CD8-positive, alpha-beta memory T cell (primary cell): ENCODE measurements at places on chromosomes 7 and 10.

- DNase-seq, result no peak
- no peak overlapping the region for H3K27ac ChIP-seq
- H3K27me3 ChIP-seq, result no peaks in the 10 kb centered on the region
- no peaks in the 10 kb centered on the region for H3K36me3 ChIP-seq
- H3K4me3 ChIP-seq, result no peak overlapping the region
Observed at GRCh38 chr10:53357587-53357986, 585.0 kb upstream of the MBL2 start.

- no peak for DNase-seq
- H3K27ac ChIP-seq, result no peak overlapping the region
- no peak overlapping the region for H3K4me3 ChIP-seq
- no peaks in the 10 kb centered on the region for H3K4me1 ChIP-seq
- H3K27me3 ChIP-seq, result no peaks in the 10 kb centered on the region
Observed at GRCh38 chr7:13067036-13067435, 379.6 kb downstream of the ARL4A start.

DNA sequence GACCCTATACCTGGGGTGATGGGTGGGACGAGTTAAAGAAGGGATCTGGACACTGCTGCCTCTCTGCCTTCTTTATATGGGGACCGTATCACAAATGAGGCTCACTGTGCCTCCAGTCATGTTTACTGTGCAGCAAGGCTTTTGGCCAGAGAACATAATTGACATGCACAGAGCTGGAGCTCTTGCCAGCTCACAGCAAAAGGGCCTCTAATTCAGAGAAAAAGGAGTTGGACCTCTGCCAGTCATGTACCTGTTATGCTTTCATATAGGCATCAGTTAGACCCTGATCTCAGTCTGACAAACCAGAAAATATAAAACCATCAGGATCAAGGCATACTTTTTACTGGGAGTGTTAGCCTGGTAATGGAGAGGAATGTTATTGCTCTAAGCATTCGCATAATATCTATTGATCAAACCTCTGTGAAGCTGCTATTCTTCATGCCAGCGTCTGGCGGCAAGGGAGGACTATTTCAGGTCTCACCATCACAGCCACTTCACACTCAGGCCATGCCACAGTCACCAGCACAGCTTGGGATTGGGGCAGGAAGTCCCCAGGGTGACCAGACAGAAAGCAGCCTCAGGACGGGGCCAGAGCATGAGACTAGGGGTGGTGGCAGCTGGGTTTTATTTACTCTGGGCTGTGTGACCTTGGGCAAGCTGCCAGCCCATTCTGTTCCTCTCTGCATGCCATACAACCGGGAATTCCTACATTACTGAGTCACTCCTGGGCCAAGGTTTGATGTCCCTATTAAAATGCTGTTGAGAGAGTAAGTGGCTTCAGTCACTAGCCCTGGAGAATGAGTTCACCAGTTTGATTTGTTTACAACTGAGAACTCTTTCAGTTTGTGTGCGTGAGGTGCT, 90.1 kb downstream of the NPSR1 start:
- no peaks in the 10 kb centered on the region for H3K27me3 ChIP-seq
- H3K4me3 ChIP-seq, result no peak overlapping the region
- no peak for DNase-seq
- H3K36me3 ChIP-seq, result no peaks in the 10 kb centered on the region

DNA sequence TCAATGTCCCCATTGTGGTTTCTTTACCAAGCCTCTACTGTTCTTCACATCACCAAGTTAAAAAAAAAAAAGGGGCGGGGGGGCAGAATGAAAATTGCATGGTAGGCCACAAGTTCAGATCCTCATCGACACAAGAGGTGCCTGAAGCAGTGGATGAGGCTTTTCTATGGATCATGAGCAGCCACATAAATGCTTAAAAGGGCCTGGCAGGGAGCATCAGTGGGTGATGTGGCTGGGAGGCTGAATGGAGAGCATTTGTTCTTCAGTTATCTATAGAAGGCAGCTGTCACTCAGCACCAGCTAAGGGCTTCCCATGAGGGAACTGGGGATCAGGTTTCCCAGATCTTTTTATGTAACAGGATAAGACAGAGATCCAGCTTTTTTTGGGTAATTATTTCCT, 117.9 kb downstream of the CFTR start:
- no peaks in the 10 kb centered on the region for H3K27me3 ChIP-seq
- H3K4me3 ChIP-seq, result no peak overlapping the region
- H3K27ac ChIP-seq, result no peak overlapping the region

GRCh38 chr7:20783125-20783699, 3.5 kb downstream of the SP8 start:
- H3K27me3 ChIP-seq, result peaks cover 34% of the 10 kb centered on the region
- H3K36me3 ChIP-seq, result no peaks in the 10 kb centered on the region
- H3K27ac ChIP-seq, result no peak overlapping the region
- no peak for DNase-seq
- peaks cover 13% of the 10 kb centered on the region for H3K4me1 ChIP-seq
- H3K4me3 ChIP-seq, result no peak overlapping the region

DNA sequence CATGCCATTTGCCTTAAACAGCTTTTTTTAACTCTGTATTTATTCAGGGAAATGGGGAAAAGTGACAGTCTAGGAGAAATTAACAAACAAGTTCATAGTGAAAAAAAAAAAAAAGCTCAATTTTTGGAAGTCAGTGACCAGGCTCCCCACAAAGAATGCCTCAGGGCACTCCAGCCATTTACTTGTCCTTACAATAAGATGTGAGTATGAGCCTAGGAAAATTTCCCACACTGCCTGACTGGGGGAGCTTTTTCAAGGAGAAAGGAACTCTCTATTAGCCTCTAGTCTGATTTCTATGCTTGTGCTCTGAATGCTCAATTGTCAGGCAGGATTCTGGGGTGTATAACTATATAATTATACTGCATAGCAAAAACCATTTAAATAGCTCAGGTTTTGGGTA, 74.9 kb upstream of the NRBF2 start:
- DNase-seq, result no peak
- no peaks in the 10 kb centered on the region for H3K4me1 ChIP-seq
- no peak overlapping the region for H3K4me3 ChIP-seq
- no peaks in the 10 kb centered on the region for H3K27me3 ChIP-seq
- H3K36me3 ChIP-seq, result no peaks in the 10 kb centered on the region
- H3K27ac ChIP-seq, result no peak overlapping the region

- DNase-seq, result no peak
- H3K4me3 ChIP-seq, result no peak overlapping the region
- no peak overlapping the region for H3K27ac ChIP-seq
- no peaks in the 10 kb centered on the region for H3K4me1 ChIP-seq
Observed at GRCh38 chr10:126065751-126066377, 169.5 kb downstream of the FANK1 start.

DNA sequence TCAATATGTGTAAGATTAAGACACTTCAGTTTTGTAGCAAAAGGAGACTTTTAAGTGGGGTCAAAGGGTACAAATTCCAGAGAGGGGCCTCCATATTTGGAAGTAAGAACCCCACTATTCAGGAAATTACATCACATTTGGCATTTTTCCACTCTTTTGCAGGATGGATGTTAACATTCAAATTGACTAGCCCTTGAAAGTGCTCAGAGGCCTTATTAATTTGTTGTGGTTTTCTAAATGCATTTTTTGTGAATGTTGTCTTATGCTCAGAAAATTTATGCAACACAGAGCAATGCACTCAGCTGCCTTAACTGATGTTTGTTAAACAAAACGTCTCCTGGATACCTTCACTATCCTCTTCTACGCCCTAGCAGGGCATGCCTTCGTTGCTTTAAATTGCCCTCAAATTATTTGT, 50.9 kb upstream of the PDLIM1 start:
- H3K4me1 ChIP-seq, result no peaks in the 10 kb centered on the region
- H3K4me3 ChIP-seq, result no peak overlapping the region
- no peaks in the 10 kb centered on the region for H3K36me3 ChIP-seq
- H3K27me3 ChIP-seq, result no peaks in the 10 kb centered on the region
- no peak overlapping the region for H3K27ac ChIP-seq
- DNase-seq, result no peak

GRCh38 chr10:125060826-125061556, 99.4 kb downstream of the CTBP2 start:
- no peaks in the 10 kb centered on the region for H3K27me3 ChIP-seq
- H3K36me3 ChIP-seq, result no peaks in the 10 kb centered on the region
- H3K27ac ChIP-seq, result no peak overlapping the region
- peaks cover 11% of the 10 kb centered on the region for H3K4me1 ChIP-seq
- peak; percentile 4 for DNase-seq

DNA sequence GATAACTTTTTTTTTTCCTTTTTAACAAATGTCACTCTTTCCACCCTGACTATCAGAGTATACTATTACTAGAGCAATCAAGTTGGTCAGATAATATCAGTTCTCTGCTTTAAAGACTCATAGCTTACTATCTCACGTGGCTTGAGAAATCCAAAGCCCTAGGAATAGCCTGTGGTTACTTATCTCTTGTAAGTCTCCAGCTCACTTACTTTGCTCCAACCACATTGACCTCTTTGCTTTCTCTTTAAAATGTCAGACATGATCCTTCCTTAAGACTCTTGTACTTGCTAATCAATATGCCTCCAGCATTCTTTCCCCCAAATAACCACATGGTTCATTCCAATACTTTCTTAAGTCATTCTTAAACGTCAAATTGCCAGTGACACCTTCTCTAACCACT, 1292.2 kb downstream of the REEP3 start:
- DNase-seq, result no peak
- no peaks in the 10 kb centered on the region for H3K4me1 ChIP-seq

GRCh38 chr7:76292213-76292573, 10.3 kb upstream of the HSPB1 start:
- peaks cover 10% of the 10 kb centered on the region for H3K4me1 ChIP-seq
- H3K27me3 ChIP-seq, result no peaks in the 10 kb centered on the region
- H3K27ac ChIP-seq, result peak overlapping the region; percentile 38
- H3K36me3 ChIP-seq, result no peaks in the 10 kb centered on the region

DNA sequence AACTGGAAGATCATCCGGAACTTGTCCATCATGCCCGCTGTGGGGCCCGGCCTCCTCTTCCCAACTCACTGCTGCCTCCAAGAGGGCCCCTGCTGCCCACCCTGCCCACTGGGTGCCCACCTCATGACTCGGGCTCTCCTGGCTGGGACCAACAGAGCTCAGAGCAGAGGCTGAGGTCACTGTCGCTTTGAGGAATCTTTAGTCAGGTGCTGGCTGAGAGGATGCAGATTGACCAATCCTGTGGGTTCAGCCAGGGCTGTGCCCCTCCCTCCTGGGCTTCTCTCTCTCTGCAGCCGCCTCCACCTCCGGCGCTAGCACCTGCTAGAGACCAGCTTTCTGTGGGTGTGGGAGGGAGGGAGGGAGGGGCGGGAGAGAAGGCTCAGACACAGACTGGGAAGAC, at the start of gene CALHM1:
Gene CALHM1, minus strand, starts transcription at position 181 of the 400 bp plus-strand sequence. Its CDS starts 149 bp downstream, at position 32.
- H3K4me3 ChIP-seq, result no peak within 1 kb of the TSS
- no peaks in the 10 kb centered on the region for H3K4me1 ChIP-seq
- H3K27me3 ChIP-seq, result no peaks in the 10 kb centered on the region
- no peak within 1 kb of the TSS for H3K27ac ChIP-seq
- DNase-seq, result no peak

GRCh38 chr10:113954409-113954808, 89.3 kb upstream of the ADRB1 start:
- H3K4me1 ChIP-seq, result peaks cover 16% of the 10 kb centered on the region
- H3K36me3 ChIP-seq, result no peaks in the 10 kb centered on the region
- H3K27ac ChIP-seq, result no peak overlapping the region
- no peak overlapping the region for H3K4me3 ChIP-seq
- no peak for DNase-seq
- H3K27me3 ChIP-seq, result peaks cover 4% of the 10 kb centered on the region

DNA sequence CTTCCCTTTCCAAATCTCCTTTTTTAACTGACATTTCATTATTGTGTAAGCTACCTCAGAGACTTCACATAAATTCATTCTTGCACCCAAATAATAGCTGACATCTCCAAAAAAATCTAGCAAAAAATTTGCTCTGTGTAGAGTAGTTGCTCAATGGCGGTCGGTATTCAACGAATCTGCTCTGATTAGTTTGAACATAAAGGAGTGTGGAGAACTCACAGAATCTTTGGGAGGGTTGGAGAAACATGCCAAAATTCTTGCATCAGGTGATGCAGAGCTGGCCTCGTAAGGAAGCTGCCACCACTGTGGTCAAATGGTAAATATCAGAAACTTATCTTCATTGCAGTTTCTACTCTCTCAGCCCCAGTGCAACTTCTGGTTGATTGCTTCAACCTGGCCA, 201.2 kb upstream of the MDFIC start:
- no peaks in the 10 kb centered on the region for H3K36me3 ChIP-seq
- H3K4me3 ChIP-seq, result no peak overlapping the region
- H3K27me3 ChIP-seq, result no peaks in the 10 kb centered on the region
- no peak for DNase-seq
- H3K27ac ChIP-seq, result no peak overlapping the region

DNA sequence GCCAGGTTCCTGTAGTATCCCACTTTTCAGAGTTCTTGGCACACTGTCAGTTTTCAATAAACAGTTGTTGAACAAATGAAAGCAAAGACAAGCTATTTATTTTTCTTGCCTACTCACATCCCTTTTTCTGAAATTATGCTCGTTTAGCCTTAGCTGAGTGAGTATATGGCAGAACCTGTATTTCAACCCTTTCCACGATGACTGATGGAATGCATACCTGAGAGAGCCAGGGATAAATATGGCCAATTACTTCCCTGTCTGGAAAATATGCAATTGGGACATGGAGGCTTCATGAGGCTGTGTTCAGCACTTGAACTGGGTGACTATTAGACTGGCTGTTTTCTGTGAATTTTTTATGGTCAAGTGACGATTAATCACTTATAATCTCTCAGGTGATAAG, 144.5 kb upstream of the POT1 start:
- H3K27ac ChIP-seq, result no peak overlapping the region
- no peak overlapping the region for H3K4me3 ChIP-seq
- DNase-seq, result no peak
- H3K27me3 ChIP-seq, result no peaks in the 10 kb centered on the region
- H3K4me1 ChIP-seq, result no peaks in the 10 kb centered on the region

DNA sequence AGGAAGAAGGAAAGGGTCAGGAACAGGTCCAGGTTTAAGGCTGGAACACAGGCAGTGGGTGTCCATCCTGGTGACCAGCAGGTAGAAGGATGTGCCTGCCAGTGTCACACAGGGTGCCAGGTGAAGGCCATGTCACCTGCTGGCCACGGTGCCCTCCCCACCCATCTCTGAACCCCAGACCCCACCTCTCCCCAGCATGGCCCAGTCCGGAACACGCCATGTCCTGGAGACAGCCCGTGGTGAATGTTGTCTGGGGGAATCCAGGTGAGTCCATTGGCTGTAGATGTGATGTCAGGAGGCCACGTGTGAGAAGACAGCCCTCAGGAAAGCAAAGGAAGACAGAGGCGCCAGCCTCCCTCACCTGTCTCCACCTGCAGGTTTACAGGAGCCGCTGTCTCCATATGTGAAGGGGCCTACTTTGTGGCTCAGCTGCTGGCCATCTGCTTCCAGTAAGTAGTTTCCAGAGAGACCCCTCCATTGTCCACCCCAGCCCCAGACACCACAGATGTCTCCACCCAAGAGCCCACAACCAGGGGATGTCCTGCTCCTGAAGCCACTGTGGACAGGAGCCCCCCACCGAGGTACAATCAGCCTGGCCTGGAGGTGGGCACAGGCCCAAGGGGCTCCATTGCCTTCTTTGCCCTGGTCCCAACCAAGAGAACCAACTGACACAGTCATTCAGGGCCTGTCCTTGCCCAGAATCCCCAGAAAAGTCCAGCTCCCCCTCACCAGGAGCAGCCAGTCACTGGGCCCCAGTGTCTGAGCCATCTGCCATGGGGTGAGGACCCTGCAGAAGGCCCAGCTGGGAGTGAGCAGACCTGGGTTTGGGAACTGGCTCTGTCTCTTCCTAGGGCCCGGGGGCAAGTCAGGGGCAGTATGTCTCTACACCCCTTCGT, 20.7 kb downstream of the TMEM72 start:
- no peak for DNase-seq
- H3K27me3 ChIP-seq, result no peaks in the 10 kb centered on the region
- no peaks in the 10 kb centered on the region for H3K4me1 ChIP-seq
- no peaks in the 10 kb centered on the region for H3K36me3 ChIP-seq
- no peak overlapping the region for H3K27ac ChIP-seq
